Epithelial cell of esophagus (primary cell): ENCODE measurements at places on chromosomes 6 and 20.

DNA sequence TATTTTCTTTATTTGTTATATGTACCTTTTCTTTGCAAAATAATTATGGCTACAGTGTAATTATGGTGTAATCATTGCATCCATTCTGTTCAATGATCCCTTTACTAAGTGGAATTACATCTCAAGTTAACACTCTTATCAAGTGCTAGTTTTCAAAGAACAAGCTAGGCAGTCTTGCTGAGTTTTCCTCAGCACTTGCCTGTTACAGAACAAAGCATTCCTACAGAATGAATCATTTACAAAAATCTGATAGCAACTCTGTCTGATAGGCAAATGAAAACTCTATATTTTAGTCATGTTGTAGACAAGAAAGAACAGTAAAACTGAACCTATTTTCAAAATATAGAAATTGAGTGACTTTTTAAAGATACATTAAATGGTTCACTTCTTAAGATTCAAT is 109.8 kb upstream of the POU3F2 start:
- DNase-seq, result no peak

- DNase-seq, result peak; percentile 21
Observed at GRCh38 chr20:34475979-34476736, 40.1 kb upstream of the DYNLRB1 start.

- no peak for DNase-seq
Observed at GRCh38 chr20:36312724-36313441, 6.7 kb downstream of the DLGAP4 start.

- peak; percentile 76 for DNase-seq
Observed at GRCh38 chr20:39048000-39048696, 86.0 kb downstream of the DHX35 start.

DNA sequence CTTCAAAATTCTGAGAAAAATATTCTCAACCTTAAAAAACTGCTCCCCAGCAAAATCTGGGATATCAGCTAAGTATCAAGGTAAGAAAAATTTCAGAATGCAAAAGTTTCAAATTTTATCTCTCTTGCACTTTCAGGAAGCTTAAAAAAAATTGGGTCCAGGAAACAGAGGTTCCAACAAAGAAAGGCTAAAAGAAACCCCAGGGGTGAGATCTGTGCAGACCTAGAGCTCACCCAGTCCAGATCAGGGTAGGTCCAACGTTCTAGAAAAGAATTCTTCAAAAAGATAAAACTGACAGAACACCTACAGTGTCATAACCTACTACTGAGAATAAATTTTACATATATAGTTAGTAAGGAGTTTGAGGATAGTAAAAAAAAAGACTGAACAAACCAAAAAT is 23.5 kb downstream of the ILRUN start:
- DNase-seq, result no peak

- DNase-seq, result peak; percentile 76
Observed at GRCh38 chr6:33205191-33206026, 954 bp downstream of the HSD17B8 start.
